Fibroblast of lung (primary cell): ENCODE measurements at places on chromosomes 5 and 9. TPM values are rescaled to one million over a fixed set of nuclear protein-coding genes. Genes with fewer than 3 reads are reported as not detected.

DNA sequence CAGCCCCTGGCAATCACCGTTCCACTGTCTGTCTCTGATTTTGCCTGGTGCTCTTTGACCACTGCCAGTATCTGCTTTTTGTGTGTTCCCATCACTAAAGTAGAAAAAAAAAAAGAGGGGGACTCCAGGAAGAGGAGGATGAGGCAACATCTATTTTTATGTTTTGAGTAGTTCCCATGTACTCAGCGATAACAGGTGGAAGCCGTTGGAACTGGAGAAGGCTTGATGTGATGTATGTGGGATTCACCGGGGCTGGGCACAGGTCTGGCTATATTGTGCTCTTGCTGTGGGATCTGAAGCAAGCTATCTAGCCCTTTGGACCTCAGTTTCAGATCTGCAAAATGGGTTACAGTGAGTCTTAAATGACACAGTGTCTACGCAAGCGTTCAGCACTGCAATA, 104.9 kb downstream of the SLIT3 start:
- no peak overlapping the region for H3K27ac ChIP-seq
- DNase-seq = peak; percentile 30
- H3K27me3 ChIP-seq = no peaks in the 10 kb centered on the region
- no peaks in the 10 kb centered on the region for H3K4me1 ChIP-seq
- no peaks in the 10 kb centered on the region for H3K36me3 ChIP-seq

DNA sequence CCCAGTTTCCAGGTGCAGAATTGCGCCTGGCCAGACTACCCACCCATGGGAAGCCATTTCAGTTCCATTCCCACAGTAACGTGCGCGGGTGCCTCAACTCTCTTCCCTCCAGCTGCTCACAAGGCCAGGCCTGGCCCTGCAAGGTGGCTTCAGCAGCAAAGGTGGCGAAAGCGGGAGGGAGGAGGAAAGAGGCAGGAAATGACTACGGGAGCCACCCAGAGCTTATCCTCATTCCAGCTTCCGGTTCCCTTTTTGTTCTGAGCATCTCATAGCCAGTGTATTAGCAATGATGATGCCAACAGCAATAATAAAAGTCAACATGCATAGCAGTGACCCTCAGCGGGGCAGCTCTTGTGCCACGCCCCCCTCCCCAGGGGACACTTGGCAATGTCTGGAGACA, 101.5 kb upstream of the BOD1 start:
- H3K27ac ChIP-seq = no peak overlapping the region
- peaks cover 2% of the 10 kb centered on the region for H3K4me1 ChIP-seq
- no peaks in the 10 kb centered on the region for H3K27me3 ChIP-seq

BARHL1 gene
- not detected in 2 replicates for total RNA-seq

- H3K36me3 ChIP-seq = no peaks in the 10 kb centered on the region
- peak; percentile 65 for DNase-seq
- no peak overlapping the region for H3K4me3 ChIP-seq
- H3K27ac ChIP-seq = no peak overlapping the region
These were observed 163.8 kb upstream of the TRPM3 start for GRCh38 chr9:71285191-71285656.

DNA sequence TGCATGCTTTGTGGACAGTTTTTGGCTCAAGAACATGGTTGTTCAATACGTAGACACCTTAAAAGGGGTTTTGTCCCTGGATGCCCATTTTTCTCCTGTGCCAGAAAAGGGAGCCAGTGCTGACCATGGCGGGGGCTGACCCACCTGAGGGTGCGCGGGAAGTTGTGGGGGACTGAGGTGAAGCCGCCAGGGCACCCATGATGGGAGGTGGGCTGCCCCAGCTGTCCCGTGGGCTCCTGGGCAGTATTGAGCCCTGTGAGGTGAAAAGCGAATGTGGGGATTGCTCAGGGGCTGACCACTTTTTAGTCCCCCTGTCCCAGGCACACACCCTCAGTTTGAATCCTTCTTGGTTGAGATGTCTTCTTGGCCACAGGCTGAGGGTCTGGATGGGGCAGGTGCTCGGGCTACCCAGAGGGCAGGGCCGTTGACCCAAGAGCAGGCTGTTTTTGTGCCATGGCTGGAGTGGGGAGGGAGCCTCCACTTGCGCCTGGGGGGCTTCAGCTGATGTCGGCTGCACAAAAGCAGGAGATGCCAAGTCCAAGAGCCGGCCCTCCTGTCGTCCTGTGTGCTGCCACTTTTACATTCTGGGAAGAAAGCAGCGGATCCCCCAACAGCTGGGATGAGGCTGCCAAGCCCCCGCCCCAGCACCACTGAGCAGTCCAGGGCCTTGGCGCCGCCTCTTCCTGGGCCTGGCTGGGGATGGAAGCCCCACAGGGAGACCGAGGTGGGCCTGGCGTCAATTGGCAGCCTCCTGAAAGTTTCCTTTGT, 120.1 kb downstream of the WNK2 start:
- H3K4me3 ChIP-seq = no peak overlapping the region
- no peak overlapping the region for H3K27ac ChIP-seq
- H3K4me1 ChIP-seq = no peaks in the 10 kb centered on the region
- H3K36me3 ChIP-seq = no peaks in the 10 kb centered on the region
- no peaks in the 10 kb centered on the region for H3K27me3 ChIP-seq
- no peak for DNase-seq

GRCh38 chr9:10260501-10260900, 352.3 kb downstream of the PTPRD start:
- no peak overlapping the region for H3K27ac ChIP-seq
- no peaks in the 10 kb centered on the region for H3K27me3 ChIP-seq
- no peak for DNase-seq
- no peak overlapping the region for H3K4me3 ChIP-seq
